ENCODE measurements at places on chromosomes 16 and 17.

DNA sequence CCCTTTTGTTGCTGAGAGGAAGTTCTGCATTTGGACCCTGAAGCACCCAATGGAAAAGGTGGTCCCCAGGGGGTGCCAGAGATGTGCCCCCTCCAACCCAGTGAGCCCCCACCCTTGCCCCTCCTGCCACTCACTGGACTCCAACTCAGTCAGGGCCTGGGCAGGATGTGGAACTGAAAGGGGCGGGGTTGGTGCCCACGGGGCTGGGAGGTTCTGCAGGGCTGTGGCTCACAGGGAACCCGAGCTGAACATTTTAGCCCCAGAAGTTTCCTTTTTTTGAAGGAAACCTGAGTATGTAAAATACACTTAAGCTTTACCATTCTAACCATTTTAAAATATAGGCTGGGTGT is 15.8 kb upstream of the OGFOD3 start:
- DNase-seq = no peak

DNA sequence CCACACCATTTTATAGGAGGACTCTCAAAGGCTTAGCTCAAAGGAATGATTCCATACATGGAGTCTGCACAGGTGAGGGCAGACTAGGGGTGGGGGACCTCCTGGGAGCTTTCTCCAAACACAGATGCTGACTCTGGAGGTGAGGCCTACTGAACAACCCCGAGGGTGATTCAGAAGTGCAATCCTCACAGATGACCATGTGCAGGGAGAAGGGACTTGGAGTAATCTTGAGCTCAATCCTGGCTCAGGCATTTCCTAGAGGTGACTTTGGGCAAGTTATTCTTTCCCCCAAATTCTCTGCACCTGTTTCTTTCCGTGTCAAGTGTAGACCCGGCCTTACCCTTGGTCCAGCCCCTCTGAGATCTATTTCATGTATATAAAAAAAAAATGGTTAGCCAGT is 401.5 kb downstream of the SLC39A11 start:
- no peak for DNase-seq

GRCh38 chr17:50612281-50612680 is 22.4 kb upstream of the ABCC3 start:
- DNase-seq = no peak

DNA sequence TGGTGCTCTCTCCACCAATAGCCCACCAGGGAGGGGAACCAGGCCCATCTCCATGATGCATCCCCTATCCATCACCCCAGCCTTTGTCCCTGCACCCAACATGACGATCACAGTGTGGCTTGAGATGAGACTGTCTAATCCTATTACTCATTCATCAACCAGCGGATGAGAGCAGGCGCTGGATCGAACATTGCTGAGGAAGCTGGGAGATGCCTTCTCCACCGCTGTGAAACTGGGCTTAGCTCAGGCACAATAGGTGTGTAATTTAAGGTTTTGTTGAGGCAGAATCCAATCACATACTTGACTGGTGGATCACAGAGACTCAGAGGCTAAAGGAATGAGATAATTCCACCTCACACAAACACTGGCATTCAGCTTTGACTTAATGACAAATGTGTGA is 64.6 kb upstream of the IRX3 start:
- no peak for DNase-seq

- DNase-seq = no peak
Observed at GRCh38 chr16:75810342-75810741, 84.1 kb upstream of the CPHXL start.

DNA sequence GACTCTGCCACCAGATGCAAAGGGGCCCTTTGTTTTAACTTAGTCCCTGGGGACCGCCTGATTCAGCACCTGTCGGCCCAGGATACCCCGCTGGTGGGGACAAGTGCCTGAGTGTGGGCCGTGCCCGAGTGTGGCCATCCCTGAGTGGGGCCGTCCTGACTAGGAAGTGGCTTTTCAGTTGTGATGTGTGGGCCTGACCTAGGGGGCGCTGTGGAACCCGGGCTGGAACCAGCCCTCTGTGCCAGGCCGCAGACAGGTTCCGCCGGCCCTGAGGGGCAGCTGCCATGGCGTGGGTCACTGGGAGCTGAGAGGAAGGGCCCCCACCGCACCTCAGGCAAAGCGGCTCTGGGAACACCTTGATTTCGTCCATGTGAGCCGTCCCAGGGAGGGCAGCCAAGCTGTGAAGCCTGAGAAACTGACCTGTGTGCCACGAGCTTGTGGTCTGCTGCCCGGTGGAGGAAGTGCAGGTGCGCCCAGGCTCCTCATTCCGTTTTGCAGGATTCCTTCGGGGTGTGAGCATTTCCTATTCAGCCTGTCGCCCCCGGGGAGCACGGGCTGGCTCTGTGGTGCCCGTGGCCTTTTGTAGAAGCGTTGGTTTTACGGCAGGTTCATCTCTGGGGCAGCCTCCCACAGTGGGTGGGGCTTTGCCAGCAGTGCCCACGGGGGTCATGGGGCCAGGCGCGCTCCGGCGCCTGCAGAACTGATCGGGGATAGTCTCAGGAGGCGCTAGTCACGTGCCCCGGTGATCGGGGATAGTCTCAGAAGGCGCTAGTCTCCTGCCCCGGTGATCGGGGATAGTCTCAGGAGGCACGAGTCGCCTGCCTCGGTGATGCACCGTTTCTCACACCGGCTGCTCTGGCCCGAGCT is 5.3 kb downstream of the RPL13 start:
- DNase-seq = no peak

DNA sequence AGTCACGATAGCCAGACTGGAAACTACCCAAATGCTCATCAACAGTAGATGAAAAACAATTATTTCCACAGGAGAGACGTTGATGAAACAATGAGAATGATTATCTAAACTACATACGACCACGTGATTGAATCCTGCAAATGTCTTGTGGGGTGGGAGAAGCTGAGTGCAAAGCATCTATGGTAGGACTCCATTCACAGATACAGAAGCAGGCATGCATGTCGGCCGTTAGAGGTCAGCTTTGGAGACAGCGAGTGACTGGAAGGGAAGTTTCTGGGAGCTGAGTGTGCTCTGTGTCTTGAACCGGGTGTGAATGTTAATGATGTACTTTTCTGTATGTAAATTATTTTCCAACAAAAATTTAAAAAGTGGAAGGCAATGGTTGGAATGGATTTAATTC is 71.5 kb upstream of the DNAJA2 start:
- no peak for DNase-seq

DNA sequence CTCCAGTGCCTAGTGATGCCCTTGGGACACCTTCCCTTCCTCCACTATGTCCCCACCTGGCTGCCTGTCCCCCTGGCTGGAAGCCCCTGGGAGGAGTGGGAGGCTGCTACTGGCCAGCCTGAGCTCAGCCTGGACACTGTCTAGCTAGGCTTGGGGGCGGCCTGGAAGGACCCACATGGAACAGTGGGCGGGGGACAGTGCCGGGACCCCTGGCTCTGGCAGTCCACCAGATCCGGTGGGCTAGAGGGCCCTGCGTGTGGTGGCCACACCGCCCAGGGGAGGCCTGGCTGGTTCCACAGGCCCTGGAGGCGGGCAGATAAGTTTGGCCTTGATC is 388.0 kb upstream of the TNRC6C start:
- DNase-seq = no peak

Measured in NCI-H446 treated with DMSO at 0.1 percent for 48 hours (cell line).